Transverse colon (tissue), 4 donors: ENCODE measurements at places on chromosomes 4 and X. TPM values are rescaled to one million over a fixed set of nuclear protein-coding genes. Genes with fewer than 3 reads are reported as not detected.

DNA sequence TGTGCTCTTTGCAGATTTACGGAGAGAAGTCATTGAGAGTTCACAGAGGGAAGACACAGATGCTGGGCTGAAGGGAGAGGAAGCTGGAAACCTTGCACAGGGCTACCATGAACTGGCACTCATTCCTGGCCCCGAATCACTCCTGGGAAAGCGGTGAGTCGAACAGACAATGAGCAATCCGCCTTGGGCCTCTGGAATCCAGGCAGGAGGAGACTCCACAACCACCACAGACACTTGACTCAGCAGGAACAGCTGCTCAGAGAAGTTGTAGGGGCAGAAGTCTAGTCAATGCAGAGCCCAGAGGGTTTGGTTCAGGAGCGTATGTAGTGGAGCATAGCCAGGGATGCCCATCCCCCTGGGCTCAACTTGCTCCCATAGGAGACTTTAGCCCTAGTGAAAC lies 62.8 kb upstream of the GRIA3 start:
- H3K27ac ChIP-seq, result no peak overlapping the region
- no peaks in the 10 kb centered on the region for H3K4me1 ChIP-seq
- no peak overlapping the region for H3K4me3 ChIP-seq
- no peaks in the 10 kb centered on the region for H3K27me3 ChIP-seq
- no peaks in the 10 kb centered on the region for H3K36me3 ChIP-seq

DNA sequence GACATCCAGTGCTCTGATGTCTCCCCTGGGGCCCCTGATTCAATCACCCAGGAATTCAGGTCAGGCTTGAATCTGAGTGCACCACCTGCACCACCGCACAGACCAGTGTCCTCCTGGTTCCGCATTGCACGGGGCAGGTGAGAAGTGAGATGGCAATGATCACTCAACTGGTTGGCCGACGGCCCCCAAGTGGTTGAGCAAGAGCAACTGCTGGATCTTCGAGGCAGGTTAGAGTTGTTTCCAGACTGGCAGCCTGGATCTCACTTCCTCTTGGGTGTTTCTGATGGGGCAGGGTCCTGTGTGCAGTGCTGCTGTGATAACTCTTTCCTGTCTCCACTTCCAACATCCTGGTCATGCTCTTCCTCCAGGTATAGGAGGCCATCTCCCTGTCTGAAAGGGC lies 50.4 kb downstream of the C4orf50 start:
- no peak overlapping the region for H3K27ac ChIP-seq
- DNase-seq, result no peak
- no peak overlapping the region for H3K4me3 ChIP-seq
- no peaks in the 10 kb centered on the region for H3K36me3 ChIP-seq

DNA sequence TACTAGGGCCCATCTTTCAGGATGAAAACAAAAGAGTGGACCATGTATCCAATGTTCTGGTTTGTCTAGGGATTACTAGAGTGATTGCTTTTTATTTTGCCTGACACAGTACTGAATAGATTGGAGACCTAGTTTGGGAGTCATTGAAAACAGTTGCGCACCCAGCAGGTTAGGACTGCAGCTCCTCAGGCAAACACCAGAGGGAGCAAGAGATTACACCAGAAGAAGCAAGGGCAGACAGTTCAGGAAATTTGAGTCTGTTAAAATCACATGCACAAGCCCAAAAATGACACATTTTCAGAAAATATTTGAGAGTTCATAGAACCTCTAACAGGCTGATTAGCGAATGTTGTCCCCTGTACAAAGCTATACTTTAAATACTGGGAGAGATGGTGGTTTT lies 55.6 kb downstream of the CYLC1 start:
- H3K27ac ChIP-seq, result no peak overlapping the region
- no peak overlapping the region for H3K4me3 ChIP-seq
- H3K36me3 ChIP-seq, result no peaks in the 10 kb centered on the region

STEEP1 gene
- 59.5 TPM for total RNA-seq

DNA sequence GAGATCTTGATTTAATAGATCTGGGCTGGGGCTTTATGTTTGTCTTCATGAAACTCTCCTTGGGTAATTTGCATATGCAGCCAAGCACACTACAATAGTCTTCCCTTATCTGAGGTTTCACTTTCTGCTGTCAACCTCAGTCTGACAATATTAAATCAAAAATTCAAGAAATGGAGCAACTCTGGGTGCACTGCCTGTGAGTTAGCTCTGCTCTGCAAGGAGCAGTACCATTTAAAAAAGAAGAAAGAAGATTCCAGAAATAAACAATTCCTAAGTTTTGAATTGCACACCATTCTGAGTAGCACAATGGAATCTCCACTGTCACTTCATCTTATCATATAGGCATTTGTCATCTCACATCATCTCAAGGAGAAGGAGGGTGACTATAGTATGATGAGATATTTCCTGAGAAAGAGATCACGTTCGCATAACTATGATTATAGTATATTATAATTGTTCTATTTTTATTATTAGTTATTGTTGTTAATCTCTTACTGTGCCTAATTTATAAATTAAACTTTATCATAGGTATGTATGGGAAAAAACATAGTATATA lies 9.4 kb downstream of the FNIP2 start:
- DNase-seq, result no peak
- H3K27me3 ChIP-seq, result no peaks in the 10 kb centered on the region
- peak overlapping the region; percentile 65 for H3K27ac ChIP-seq
- peaks cover 61% of the 10 kb centered on the region for H3K4me1 ChIP-seq

- no peaks in the 10 kb centered on the region for H3K4me1 ChIP-seq
- DNase-seq, result no peak
- H3K4me3 ChIP-seq, result no peak overlapping the region
- no peaks in the 10 kb centered on the region for H3K36me3 ChIP-seq
Observed at GRCh38 chr4:147493307-147493706, 12.4 kb downstream of the EDNRA start.

PCSK1N gene
- 16.1 TPM for total RNA-seq

- no peak overlapping the region for H3K27ac ChIP-seq
- no peaks in the 10 kb centered on the region for H3K36me3 ChIP-seq
- no peaks in the 10 kb centered on the region for H3K4me1 ChIP-seq
- H3K27me3 ChIP-seq, result no peaks in the 10 kb centered on the region
- H3K4me3 ChIP-seq, result no peak overlapping the region
- DNase-seq, result no peak
Observed at GRCh38 chr4:119930546-119930945, 136.1 kb downstream of the MAD2L1 start.

- no peak overlapping the region for H3K4me3 ChIP-seq
- H3K36me3 ChIP-seq, result no peaks in the 10 kb centered on the region
- H3K27me3 ChIP-seq, result no peaks in the 10 kb centered on the region
- DNase-seq, result no peak
- H3K27ac ChIP-seq, result no peak overlapping the region
- no peaks in the 10 kb centered on the region for H3K4me1 ChIP-seq
Observed at GRCh38 chrX:152930516-152930915, 32.6 kb downstream of the ZNF185 start.

WDR17 gene
- 7.6 TPM for total RNA-seq

GRCh38 chr4:182194091-182194824 lies 48.9 kb upstream of the TENM3 start:
- no peaks in the 10 kb centered on the region for H3K36me3 ChIP-seq
- H3K4me1 ChIP-seq, result no peaks in the 10 kb centered on the region
- no peaks in the 10 kb centered on the region for H3K27me3 ChIP-seq
- H3K27ac ChIP-seq, result no peak overlapping the region
- H3K4me3 ChIP-seq, result no peak overlapping the region
- DNase-seq, result no peak

- DNase-seq, result no peak
- H3K27me3 ChIP-seq, result no peaks in the 10 kb centered on the region
- H3K4me3 ChIP-seq, result no peak overlapping the region
- no peaks in the 10 kb centered on the region for H3K36me3 ChIP-seq
- no peaks in the 10 kb centered on the region for H3K4me1 ChIP-seq
- H3K27ac ChIP-seq, result no peak overlapping the region
Observed at GRCh38 chr4:184757810-184758209, 23.9 kb upstream of the CENPU start.

DNA sequence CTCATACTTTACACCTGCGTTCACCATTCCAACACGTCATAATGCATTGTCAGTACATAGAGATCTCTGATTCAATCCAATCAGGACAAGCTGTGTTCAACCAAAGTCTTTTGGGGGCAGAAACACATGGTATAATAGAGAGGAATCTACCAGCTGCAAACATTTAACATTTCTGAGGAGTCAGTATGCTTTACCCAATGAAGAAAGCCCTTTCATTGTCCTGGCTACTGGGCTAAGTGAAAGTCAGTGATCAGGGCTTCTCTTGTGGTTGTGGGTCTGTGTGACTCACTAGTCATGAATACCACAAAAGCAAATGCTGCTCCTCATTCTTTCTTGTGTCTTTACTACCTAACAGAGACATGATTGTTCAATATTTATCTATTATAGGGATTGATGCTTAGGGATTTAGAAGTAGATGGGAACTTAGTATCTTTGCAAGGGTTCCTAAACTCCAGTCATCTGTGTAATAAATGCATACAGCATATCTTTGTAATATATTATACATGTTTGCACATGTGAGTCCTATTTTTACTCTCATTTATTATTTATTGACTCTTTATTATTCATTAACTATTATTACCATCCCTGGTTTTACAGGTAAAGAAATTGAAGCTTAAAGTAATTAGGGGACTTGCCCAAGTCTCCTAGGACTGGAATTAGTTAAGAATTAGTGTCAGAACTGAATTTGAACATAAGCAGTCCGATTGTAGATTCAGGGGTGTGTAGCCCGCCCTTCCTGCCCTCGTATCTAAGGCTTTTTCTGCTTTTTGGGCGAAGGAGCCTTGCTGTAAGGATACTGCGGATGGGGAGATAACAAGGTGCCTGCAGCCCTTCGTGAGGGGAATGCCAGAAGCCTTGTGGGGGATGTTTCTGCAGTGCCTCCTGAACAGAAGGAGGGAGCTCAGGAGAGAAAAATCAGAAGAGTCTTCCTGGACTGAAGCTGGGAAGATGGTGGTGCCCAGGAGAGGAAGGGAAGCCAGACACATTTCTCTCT lies 353.1 kb upstream of the BOD1L1 start:
- no peak for DNase-seq
- H3K4me1 ChIP-seq, result no peaks in the 10 kb centered on the region
- H3K4me3 ChIP-seq, result no peak overlapping the region
- H3K27ac ChIP-seq, result no peak overlapping the region

DNA sequence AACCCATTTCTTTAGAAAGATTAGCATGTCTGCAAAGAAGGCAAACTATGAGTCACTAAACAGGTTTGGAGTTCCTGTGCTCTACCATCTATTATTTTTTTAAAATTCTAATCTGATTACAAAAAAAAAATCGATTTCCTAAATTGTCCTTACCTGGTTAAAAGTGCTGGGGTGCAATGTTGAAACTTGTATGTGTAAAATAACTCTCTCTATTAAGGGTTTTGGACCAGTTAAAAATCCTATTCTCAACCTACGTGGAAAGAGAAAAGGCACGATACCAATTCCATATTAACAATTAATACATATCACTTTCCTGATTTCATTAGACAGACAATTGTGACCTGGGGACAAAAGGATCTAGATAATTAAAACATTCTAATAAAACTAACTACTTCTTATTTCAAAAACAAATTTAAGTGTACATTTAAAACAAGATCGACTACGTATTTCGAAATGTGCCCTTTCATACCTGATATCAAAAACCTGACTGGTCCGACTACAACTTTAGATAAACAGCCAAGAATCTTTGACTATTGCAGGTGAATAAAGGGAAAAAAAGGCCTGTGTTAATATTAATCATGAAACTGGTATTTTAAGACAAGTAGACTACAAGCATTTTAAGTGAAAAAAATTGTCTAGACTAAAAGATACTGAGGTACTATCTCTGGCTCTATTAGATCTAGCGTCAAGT lies 21.2 kb downstream of the AADAT start:
- no peaks in the 10 kb centered on the region for H3K27me3 ChIP-seq
- H3K4me1 ChIP-seq, result no peaks in the 10 kb centered on the region
- no peak overlapping the region for H3K4me3 ChIP-seq
- peaks cover 8% of the 10 kb centered on the region for H3K36me3 ChIP-seq
- H3K27ac ChIP-seq, result no peak overlapping the region

AMER1 gene
- 1.6 TPM for total RNA-seq

DNA sequence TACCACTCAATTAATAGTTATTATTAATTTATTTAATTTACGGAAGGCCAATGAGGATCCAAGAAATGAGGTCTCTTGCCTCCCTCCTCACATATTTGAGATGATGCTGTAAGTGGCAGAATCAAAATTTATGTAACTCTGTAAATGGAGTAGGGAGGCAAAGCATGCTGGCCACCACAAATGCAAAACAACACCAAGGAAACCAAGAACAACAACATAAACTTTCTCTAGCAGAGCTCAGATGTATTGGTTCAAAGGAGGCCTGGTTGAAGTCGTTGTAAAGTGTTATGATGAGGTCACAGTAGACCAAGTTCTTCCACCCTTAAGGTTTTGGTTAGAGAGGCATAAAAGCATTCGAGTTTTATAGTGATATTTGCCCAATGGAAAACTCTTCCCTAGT lies 194.8 kb upstream of the FAT1 start:
- no peak overlapping the region for H3K4me3 ChIP-seq
- no peak for DNase-seq
- no peaks in the 10 kb centered on the region for H3K27me3 ChIP-seq
- no peaks in the 10 kb centered on the region for H3K36me3 ChIP-seq

L1CAM gene
- total RNA-seq, result 5.6 TPM

GRCh38 chr4:134028421-134028820 lies 173.2 kb downstream of the PABPC4L start:
- H3K27me3 ChIP-seq, result no peaks in the 10 kb centered on the region
- no peaks in the 10 kb centered on the region for H3K4me1 ChIP-seq
- H3K27ac ChIP-seq, result no peak overlapping the region
- no peaks in the 10 kb centered on the region for H3K36me3 ChIP-seq
- H3K4me3 ChIP-seq, result no peak overlapping the region

- DNase-seq, result peak; percentile 50
- no peaks in the 10 kb centered on the region for H3K4me1 ChIP-seq
- H3K36me3 ChIP-seq, result no peaks in the 10 kb centered on the region
- H3K4me3 ChIP-seq, result peak overlapping the region; percentile 47
- H3K27me3 ChIP-seq, result no peaks in the 10 kb centered on the region
Observed at GRCh38 chr4:153154007-153154975, 50.0 kb upstream of the TRIM2 start.

GIMD1 gene
- not detected for total RNA-seq

- H3K4me1 ChIP-seq, result no peaks in the 10 kb centered on the region
- H3K36me3 ChIP-seq, result no peaks in the 10 kb centered on the region
- H3K27ac ChIP-seq, result no peak overlapping the region
- DNase-seq, result no peak
- H3K4me3 ChIP-seq, result no peak overlapping the region
Observed at GRCh38 chrX:137044893-137045292, 11.1 kb upstream of the GPR101 start.

DNA sequence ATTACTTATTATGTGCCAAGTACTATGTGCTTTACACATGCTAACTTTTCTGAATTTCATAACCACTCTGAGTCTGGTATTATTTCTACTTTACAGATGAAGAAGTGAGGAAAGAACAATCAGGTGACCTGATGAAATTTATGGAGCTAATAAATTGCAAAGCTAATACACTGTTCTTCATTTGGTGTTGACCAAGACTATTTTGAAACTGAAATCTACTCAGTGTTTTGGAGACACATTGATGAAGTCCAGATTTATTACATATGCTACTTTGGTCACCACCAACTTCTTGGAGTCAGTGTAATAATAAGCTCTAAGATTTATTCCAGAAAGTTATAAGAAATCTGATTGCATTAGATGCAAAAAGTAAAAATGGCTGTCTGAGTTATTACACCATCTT lies 637.9 kb downstream of the FAT4 start:
- no peak overlapping the region for H3K4me3 ChIP-seq
- H3K36me3 ChIP-seq, result no peaks in the 10 kb centered on the region
- DNase-seq, result no peak
- H3K4me1 ChIP-seq, result no peaks in the 10 kb centered on the region
